Activated T-cell treated with anti-CD3 and anti-CD28 coated beads, Interleukin-2, amount 50 U/mL, for 48 hours (primary cell): ENCODE measurements at places on chromosomes 1 and 21.

GRCh38 chr21:27715131-27715530, 748.2 kb upstream of the ADAMTS5 start:
- DNase-seq = no peak

GRCh38 chr1:119743776-119744597, 24.7 kb downstream of the HMGCS2 start:
- DNase-seq = peak; percentile 70

- DNase-seq = no peak
Observed at GRCh38 chr1:57741521-57741920, 317.7 kb upstream of the DAB1 start.

GRCh38 chr1:155646307-155646706, 36.3 kb downstream of the MSTO1 start:
- DNase-seq = no peak

GRCh38 chr1:5514527-5515183, 477.6 kb downstream of the NPHP4 start:
- DNase-seq = peak; percentile 79

DNA sequence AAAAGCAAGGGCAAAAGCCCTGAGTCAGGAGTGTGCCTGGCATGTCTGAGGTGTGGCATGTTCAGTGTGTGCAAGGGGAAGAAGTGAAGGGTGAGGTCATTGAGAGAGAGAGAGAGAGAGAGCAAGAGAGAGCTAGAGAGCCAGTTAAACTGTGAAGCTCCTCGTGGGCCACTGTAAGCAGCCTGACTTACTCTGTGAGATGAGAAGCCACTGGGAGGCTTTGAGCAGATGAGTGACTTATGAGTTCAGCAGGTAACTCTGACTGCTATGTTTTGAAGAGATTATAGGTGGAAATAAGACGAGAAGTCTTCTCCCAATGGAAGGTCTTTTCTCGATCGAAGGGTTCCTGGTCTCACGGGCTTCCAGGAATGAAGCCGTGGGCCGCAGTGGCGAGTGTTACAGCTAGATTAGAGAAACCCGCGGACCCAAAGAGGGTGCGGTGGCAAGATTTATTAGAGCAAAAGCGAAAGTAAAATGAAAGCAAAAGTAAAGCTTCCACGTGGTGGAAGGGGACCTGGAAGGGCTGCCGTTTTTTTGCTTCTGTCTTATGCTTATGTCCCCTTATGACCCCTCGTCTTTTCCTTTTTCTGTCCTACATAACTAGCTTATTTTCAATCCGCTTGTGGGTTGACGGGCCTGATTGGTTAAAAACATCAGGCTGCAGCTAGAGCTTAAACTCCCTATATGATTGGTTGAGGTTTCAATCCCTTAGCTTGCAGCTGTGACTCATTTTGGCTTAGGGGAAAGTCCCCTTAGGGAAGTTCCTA, 323.1 kb upstream of the FAM78B start:
- peak; percentile 70 for DNase-seq

DNA sequence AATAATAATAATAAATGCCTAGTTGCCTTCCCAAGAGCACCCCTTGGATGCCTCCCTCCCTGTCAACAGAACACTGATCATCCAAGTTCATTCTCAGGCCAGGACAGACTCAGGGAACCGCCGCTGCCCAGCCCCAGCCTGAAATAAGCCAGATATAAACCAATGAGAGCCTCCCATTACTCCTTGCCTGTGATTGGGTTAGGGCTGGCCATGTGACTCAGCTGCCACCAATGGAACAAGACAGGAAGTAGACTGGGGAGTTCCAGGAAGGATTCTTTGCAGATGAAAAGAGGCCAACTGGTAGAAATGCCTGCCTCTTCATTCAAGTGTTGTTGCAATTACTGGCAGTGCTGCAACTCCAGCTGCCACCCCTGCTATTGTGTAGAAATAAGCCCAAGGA, 146.4 kb upstream of the TIAM1 start:
- no peak for DNase-seq

- DNase-seq = no peak
Observed at GRCh38 chr21:19029816-19030215, 626.2 kb upstream of the TMPRSS15 start.

DNA sequence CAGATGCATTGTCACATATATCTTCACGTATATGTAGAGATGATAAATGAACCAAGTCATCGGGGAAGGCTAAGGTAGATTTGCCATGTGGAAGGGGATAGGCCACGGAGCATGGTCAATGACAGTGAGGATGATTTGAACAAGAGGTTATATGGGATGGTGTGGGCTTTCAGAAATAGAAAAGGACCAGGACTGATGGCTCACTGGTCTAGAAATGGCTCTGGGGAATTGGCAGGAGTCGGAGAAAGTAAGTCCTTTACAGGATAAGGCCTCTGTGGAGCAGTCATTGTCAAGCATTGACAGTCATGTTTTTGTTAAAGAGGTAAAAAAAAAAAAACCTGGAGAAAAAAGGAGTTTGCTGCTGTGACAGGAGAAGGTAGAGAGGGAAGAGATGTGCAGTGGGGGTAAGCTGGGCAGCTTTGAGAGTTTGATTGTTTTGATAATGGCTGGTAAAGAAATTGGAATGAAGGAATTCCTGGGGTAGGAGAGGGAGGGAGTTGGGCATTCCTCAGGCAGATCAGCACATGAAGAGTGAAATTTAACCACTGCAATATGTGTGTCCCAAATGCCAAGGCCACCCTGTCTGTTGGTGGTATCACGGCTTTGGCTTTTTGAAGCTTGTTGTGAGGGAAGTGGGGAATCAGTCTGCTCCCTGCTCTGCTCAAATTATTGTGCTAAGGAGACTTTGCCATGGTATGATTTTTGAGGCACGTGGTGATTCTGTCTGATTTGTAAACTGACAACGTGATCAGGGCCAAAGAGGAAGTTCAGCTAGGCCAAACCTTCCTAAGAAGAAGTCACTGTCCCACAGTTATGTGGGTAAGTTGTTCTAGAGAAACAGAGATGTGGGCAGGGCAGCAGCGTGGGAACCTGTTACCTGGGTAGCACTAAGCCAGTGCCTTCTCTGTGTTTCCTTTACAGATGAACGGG, 26.0 kb downstream of the MACF1 start:
- no peak for DNase-seq

DNA sequence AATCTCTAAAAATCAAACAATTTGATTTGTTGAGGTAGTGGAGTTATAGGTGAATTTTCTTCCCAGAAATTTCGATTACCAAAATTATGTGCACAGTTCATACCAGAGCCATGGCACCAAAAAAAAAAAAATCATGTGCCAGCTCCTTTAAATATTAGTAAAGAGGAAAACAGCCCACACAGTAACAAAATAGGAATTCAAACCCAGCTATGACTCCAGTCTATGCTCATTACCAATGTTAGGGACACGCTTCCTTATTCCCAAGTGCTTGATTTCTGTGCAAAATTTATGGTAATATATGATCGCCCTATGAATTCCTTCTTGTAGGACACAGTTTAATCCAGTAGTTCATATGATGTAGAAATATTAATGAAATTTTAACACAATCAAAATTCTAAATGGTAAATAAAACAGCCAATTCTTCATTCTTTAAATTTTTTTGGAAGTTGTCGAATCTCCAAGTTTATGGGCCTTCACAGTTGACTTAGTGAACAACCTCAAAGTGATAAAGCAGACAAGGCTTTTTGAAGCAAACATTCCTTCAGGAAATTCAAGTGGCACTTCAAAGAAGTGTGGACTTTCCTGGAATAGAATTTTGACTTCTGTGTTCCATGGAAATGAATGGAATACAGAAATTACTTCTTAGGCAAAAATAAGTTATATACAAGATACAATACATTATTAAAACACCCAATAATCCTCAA, 1.9 kb downstream of the TOR1AIP2 start:
- no peak for DNase-seq

DNA sequence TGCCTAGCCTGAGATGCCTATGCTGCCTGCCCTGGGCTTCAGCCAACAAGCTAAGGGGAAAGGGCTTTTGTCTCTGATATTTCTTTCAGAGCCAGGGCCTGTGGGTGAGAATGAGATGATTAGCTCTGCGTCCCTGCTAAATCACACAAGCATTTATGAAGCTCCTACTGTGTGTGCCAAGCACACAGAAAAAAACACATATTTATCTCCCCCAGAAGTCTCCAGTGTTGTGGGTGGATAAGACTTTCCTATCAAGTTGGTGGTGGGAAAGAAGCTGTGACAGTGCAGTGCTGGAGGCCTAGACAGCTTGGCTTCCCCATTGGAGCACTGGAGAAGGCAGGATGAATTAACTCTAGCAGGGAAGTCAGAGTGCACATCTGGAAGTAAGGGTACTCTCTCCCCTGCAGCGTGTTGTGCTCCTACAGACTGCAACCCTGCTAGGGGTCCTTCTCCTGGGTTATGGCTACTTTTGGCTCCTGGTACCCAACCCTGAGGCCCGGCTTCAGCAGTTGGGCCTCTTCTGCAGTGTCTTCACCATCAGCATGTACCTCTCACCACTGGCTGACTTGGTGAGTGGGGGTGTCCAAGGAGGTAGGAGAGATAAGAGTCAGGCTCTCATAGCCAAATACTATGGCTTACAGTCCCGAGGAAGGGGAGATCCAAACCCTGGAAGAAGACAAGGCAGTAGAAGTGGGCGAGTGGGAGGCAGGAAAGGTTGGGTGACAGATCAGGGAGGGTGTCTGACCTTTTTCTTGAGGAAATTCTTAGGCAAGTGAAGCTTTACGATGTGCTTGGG, 1.7 kb downstream of the SLC50A1 start:
- DNase-seq = no peak
